ENCODE measurements at places on chromosomes 3 and 15.

- no peak for DNase-seq
These were observed 128.3 kb upstream of the SAMMSON start for GRCh38 chr3:69871251-69871650.

GRCh38 chr3:123037015-123037375, 9.4 kb upstream of the SEMA5B start:
- DNase-seq: no peak

- no peak for DNase-seq
These were observed 101.1 kb downstream of the ADCY5 start for GRCh38 chr3:123347691-123348264.

DNA sequence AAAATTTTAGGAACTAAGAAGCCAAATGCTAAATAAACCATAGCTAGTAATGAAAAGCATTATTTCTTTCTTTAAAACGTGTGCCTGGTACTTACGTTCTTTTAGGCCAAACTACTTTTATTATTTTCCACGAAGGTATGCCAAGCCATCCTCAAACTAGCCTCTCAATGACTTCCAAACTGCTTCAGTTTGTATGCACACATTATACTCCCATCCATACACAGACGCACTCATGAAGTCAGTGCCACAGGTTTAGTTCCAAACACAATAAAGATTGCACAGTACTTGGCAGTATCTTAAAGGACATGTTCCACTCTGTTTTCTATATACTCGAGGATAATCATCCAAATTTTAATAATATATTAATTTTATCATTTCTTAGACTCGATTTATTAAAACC, 609.2 kb upstream of the ZNF385D start:
- DNase-seq: no peak

GRCh38 chr3:136690599-136690998, 61.6 kb downstream of the STAG1 start:
- DNase-seq: no peak

- no peak for DNase-seq
These were observed 57.4 kb downstream of the ANXA2 start for GRCh38 chr15:60340207-60340921.

DNA sequence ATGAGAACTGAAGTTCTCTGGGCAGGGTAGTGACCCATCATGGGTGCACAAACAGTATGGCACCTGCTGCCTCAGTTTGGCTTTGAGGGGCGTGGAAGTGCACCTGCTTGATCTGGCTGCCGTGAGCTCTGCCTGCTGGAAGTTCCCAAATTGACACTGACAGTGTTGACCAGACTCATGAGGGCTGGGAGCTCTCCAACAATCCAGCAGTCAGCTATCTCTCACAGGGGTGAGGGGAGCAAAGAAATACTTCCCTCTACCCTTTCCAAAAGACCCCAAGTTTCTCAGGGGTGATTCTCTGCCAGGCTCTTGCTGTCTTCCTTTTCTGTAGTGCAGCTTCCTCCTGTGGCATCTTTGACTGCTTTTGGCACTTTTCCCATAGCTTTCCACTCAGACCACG, 49.4 kb upstream of the ROBO1 start:
- DNase-seq: no peak

DNA sequence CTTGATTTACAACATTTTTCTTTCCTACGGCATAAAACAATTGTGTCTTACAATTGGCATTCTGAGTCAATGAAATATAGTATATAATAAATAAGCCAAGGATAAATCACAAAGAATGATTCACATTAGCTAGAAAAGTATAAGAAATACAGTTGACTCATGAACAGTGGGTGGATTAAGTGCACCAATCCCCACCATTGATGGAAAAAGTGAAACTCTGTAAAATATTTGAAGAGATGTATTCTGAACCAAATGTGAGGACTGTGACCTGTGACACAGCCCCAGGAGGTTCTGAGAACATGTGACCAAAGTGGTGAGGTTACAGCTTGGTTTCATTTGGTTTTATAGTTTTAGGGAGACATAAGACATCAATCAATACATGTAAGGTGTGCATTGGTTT, 227.5 kb downstream of the ALCAM start:
- no peak for DNase-seq

- DNase-seq: no peak
These were observed 203.7 kb upstream of the UMPS start for GRCh38 chr3:124526601-124527000.

GRCh38 chr15:99202176-99202552, 47.2 kb downstream of the TTC23 start:
- DNase-seq: no peak

DNA sequence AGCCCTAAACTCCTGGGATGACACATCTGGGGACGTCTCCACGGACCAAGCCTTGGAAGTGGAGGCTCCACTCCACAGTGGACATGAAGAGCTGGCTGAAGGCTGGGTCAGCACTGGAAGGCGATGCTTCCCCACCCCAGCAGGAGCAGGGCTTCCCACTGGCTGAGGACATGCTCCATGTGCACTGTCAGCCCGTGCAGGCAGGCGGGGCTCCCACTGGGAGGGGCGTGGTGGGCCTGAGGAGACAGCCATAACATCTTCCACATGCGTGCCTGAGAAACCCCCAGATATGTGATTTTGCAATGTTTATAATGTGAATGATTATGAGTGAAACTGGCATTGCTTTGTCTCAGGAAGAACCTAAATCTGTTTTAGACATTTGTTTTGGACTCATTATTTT, 231.3 kb downstream of the KLF13 start:
- no peak for DNase-seq

- no peak for DNase-seq
These were observed 846.5 kb upstream of the ALCAM start for GRCh38 chr3:104520228-104520655.

DNA sequence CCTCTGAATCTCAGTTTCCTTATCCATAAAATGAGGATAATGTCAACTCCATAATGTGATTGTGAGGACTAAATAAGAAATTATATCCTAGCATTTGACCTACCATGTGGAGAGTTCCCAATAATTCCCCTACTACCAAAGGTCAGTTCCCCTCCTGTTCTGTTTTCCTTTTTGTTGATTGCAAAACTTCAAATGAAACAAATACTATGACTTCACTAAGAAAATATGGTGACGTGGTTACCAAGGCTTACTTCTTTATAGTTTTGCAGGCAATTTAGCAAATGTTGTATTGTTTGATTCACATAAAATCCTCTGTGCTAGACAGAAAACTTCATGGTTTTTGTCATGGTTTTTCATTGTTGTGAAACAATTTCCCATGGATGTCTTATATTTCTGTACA, 153.8 kb upstream of the RORA start:
- no peak for DNase-seq

GRCh38 chr15:48890375-48890972, 12.5 kb downstream of the EID1 start:
- no peak for DNase-seq

DNA sequence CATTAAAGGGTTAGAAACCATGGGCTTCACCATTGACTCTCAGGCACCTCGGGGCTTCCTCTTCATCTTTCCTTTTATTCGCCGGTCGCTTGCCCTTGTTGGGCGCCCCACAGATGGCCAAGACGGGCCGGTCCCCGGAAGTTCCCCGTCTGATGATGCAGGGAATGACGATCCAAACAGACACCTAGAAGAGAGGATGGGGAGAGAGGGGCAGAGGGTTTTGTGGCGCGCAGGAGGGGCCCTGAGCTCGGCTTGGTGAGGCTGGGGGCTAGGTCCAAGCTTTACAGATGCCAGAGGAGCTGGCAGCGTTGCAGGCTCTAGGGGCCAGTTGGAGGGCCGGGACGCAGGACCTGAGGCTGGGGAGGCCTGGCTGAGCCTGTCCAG, 532 bp upstream of the ESYT3 start:
- no peak for DNase-seq
